ENCODE measurements at places on chromosomes 11 and 22. TPM values are rescaled to one million over a fixed set of nuclear protein-coding genes. Genes with fewer than 3 reads are reported as not detected.

Gene ELF5
- total RNA-seq, result 13.4 TPM

DNA sequence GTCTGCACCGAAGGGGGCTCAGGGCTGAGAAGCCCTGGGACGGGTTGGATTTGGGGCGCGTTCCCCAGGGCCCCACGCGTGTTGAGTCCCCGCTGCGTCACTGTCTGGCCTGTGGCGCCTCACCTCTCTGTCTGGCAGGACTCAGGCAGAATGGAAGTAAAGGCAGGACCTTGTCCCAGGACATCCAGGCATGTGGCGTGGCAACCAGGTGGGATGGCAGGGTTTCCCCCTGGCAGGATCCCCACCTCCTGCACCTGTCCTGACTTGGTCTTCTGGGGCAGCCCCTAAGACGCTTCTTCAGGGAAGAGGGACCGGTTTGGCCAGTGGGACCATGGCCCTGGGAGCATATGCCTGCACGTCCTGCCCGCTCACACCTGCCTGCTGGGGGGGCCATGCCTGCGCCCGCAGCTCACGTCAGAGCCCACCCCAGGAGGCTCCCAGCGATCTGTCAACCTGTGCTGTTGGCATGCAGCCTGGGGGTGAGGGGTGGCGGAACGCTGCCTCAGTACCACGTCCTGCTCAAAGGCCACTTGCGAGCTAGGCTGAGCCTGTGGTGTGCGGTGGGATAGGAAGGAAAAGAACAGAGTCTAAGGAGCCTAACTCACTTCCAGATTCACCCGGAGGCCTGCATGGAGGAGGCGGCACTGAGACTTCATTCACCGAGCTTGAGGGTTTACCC lies 72.7 kb downstream of the KCNQ1 start:
- no peak for DNase-seq

DNA sequence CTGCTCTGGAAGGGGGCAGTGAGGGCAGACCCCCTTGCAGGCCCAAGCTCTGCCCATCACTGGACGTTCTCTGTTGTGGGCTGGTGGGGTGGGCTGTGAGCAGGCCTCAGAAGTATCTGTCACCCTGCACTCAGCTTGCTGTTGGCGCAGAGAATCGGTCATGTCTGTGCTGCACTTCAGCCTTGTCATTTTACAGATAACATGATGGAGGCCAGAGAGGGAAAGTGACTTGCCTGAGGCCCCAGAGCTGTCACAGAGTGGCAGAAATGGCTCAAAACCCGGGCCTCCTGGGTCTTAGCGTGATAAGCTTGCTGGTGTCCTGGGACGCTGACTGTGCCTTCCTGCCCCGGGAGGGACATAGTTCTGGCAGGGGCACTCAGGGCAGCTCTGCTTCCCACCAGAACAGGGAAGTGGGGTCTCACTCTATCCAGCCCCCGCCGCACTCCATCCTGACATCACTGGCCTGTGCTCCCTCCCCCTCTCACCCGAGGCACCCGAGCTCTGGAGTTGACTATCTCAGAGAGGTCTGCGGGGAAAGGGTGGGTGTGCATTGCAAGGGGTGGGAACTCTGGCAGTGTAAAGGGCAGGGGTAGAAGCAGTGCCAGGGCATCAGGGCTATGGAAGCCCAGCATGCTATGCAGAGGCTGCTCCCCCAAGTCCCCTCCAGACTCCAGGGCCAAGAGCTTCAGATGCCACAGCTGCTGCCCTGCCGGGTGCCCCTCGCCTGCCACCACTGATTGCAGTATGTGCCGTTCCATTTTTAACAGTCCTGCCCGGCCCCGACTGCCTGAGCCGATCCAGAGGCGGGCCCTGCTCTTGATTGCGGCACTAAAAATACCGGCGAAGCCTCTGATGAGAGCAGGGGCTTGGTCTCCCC lies 50.4 kb upstream of the NECTIN1 start:
- DNase-seq, result no peak

DNA sequence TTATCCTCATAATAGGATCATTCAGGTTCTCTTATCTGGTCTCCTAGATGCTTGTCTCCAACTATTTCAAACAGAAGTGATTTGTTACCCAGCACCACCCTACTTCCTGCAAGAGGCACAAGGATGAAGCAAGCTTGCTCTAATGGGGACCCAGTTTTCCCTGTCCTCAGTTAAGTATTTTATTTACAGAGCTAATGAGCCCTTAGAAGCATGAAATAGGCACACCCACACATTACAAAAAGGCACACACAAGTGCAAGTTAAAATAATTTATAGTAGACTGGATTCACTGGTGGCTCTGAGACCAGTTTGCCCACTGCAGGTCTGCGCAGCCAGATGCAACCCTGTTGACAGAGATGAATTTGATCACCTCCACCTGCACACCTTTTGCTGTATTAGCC lies 167.5 kb downstream of the KIRREL3 start:
- no peak for DNase-seq

DNA sequence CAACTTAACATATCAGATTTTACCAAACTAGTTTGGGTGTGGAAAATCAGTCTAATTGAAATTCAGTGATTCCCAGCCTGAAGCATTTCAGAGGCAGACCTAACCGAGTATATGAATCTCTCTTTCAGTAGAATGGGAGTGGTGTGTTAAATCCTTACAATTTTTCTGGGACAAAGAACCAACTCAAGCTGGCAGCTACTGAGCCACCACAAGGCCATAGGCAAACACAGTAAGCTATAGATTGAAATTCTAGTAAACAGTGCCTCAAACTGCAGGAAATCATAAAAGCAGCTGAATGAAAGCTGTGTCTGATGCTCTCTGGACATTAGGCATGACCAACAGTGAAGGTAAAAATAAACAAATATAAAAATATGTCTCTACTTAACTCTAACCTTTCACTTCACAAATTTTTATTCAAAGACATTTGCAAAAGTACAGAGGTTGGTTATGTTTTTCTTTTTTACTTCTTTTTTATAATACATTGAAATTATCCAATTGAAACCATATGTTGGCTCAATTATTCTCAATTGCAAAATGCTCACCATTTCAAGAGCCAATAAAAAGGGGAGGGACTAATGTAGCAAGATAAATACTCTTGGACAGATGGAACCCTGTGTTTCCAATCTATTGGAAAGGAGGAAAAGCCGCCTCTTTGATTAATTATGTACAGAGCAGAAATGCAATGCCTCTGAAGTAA lies 35.8 kb upstream of the FIBIN start:
- DNase-seq, result no peak

- no peak for DNase-seq
Measured at GRCh38 chr11:113518716-113519495, 43.7 kb upstream of the DRD2 start.

- no peak for DNase-seq
Measured at GRCh38 chr22:39176714-39177455, 24.4 kb upstream of the CBX7 start.

DNA sequence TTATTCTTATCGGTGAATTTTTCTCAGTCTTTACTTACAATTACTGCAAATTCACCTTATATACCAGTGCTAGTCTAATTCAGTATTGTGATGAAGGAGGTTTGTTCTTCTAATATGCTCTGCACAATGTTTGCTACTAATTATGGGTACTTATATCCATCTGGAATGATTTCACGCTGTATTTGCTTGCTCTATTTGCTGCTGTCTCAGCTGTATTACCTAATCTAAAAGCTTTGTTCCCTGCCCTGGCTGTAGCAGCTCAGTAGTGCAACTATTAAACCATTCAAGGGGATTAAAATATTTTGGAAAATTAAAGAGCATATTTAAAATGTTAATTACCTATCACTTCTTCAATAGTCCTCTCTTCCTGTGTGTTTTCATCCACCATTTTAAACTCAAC lies 375.3 kb downstream of the LUZP2 start:
- no peak for DNase-seq

GRCh38 chr11:74037309-74037708 lies 28.4 kb upstream of the UCP3 start:
- DNase-seq, result no peak
